Liver (tissue), 10 donors: ENCODE measurements at places on chromosomes 3 and 15. TPM values are rescaled to one million over a fixed set of nuclear protein-coding genes. Genes with fewer than 3 reads are reported as not detected.

GOLGA6L7 gene
- not detected for polyA plus RNA-seq

A4GNT gene
- polyA plus RNA-seq = 0.07 TPM

SLCO2A1 gene
- polyA plus RNA-seq = 1.8 TPM

THPO gene
- 11.9 TPM for polyA plus RNA-seq

P2RY13 gene
- polyA plus RNA-seq = 1.3 TPM

GRCh38 chr3:183745300-183746098 lies 47.9 kb downstream of the YEATS2 start:
- DNase-seq = no peak

- no peak for DNase-seq
These were observed 12.7 kb upstream of the ZNF609 start for GRCh38 chr15:64447536-64448315.

DNA sequence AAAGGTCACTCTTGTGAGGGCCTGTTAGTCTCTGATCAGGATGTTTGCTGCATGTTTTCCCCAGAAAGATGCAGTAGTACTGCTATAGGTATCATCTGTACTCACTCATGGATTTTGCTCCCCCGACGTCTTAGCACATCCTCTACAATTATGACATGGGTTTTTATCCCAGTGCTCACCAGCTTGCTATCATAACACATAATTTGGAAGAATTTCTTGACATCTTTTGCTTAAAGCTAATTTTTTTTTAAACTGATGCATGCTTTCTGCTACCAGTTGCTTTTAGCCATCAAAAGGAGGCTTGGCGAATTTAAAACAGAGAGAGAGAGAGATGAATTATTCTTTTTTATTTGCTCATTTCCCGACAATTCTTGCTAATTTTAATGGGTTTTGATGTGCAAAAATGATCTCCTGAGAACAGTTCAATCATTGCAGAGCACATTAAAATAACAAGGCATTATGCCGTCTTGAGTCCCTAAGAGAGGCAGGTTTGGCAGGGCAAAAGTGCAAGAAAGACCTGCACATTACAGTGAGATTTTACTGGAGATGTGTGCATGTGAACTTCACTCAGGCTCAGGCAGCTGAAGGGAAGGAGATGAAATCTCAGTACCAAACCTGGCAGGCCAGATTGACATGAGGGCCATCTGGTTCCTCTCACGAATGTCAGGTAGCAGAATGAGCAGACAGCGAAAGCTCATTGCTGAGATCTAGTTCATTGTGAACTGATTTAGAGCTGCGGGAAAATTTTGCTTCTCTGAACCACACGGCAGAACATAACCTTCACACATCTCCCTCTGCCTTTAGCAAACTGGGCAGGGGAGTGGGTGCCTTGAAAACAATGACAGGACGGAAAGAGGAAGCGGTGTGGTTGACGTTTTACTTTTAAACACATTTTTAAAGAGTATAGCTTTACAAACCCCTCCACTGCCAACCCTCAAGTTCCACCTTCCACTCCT lies 25.9 kb upstream of the GOLGA8B start:
- no peak for DNase-seq

GRCh38 chr15:38351466-38351865 lies 98.8 kb downstream of the SPRED1 start:
- no peak for DNase-seq

GRCh38 chr3:97612632-97613031 lies 151.9 kb upstream of the ARL6 start:
- no peak for DNase-seq
